ENCODE measurements at places on chromosomes 6 and 20. TPM values are rescaled to one million over a fixed set of nuclear protein-coding genes. Genes with fewer than 3 reads are reported as not detected.

The PROKR2 gene
- total RNA-seq = 9.3 TPM

The ECT2L gene
- 0.98 TPM for total RNA-seq

The CFAP61 gene
- total RNA-seq = 2.5 TPM

The RIPPLY2 gene
- 8.1 TPM for total RNA-seq

The AGER gene
- 0.98 TPM for total RNA-seq

The ADGRB3 gene
- total RNA-seq = 110 TPM

The HAO1 gene
- not detected for total RNA-seq

The CCR6 gene
- total RNA-seq = not detected

The NELFCD gene
- total RNA-seq = 34.9 TPM

The MYB gene
- total RNA-seq = 2.5 TPM

The NRSN1 gene
- total RNA-seq = 28.8 TPM

The HRH3 gene
- 0.49 TPM for total RNA-seq

The SLC22A7 gene
- 0.25 TPM for total RNA-seq

The SAMHD1 gene
- 28.5 TPM for total RNA-seq

The MTFR2 gene
- 0.25 TPM for total RNA-seq

The PTK6 gene
- not detected for total RNA-seq

The MDC1 gene
- 7.9 TPM for total RNA-seq

The SLC44A4 gene
- total RNA-seq = not detected

The HLA-A gene
- 43.5 TPM for total RNA-seq

The THBS2 gene
- total RNA-seq = 11.3 TPM

The UBD gene
- 0.25 TPM for total RNA-seq

The TBXT gene
- not detected for total RNA-seq

The ZBTB12 gene
- 21.9 TPM for total RNA-seq

The OR2H1 gene
- not detected for total RNA-seq

The TMEM217 gene
- total RNA-seq = 0.49 TPM

The WFDC12 gene
- not detected for total RNA-seq

The ELOVL4 gene
- 30.0 TPM for total RNA-seq

The ZBP1 gene
- not detected for total RNA-seq

The CD24 gene
- total RNA-seq = 964 TPM
